ENCODE measurements at places on chromosomes 6 and 20. TPM values are rescaled to one million over a fixed set of nuclear protein-coding genes. Genes with fewer than 3 reads are reported as not detected.

Gene RSPH9
- not detected for total RNA-seq

Gene MEP1A
- total RNA-seq: not detected

Gene PPP1R3G
- total RNA-seq: 1.0 TPM

Gene PLA2G7
- not detected for total RNA-seq

Gene MLN
- total RNA-seq: not detected

Gene SEMG1
- not detected for total RNA-seq

Gene TBXT
- not detected for total RNA-seq

Gene BFSP1
- 8.3 TPM for total RNA-seq

Gene FAM209A
- not detected for total RNA-seq

Gene ANGPT4
- total RNA-seq: not detected

Gene TEAD3
- 25.5 TPM for total RNA-seq

Gene HLA-DQA2
- not detected for total RNA-seq

Gene SIRPD
- total RNA-seq: not detected

Gene PAQR8
- 2.7 TPM for total RNA-seq

Gene OPRM1
- not detected for total RNA-seq

Gene CLIC5
- total RNA-seq: 0.03 TPM

Gene RAMACL
- not detected for total RNA-seq

Gene C20orf96
- 2.5 TPM for total RNA-seq

Gene OXT
- not detected for total RNA-seq

Gene SLC22A2
- total RNA-seq: not detected

Gene HDGFL1
- not detected for total RNA-seq

Gene CGAS
- 1.8 TPM for total RNA-seq

Gene C6orf58
- not detected for total RNA-seq

Gene NFS1
- 37.1 TPM for total RNA-seq

Gene C20orf204
- 0.47 TPM for total RNA-seq

Gene WFDC2
- total RNA-seq: not detected

Gene HLA-DRB5
- total RNA-seq: 0.13 TPM
